ENCODE measurements at places on chromosomes 5 and 9.

DNA sequence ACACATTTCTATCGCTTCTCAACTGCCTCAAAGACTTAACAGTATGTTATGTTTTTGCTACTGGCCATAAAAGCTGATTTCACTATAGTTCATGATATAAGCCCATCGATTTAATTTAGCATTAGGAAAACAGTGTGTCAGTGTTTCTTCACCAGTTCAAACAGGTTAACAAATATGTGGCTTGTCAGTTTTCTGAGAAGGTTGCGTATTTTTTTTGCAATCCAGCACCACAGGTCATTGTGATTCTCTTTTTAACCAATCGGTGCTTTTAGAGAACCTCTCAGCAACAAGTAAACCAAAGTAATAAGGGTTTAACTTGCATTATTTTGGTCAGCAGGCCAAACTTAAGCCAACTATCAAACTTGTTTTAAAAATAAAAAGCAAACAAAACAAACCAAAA, 409.6 kb downstream of the NFIB start:
- DNase-seq = no peak

- no peak for DNase-seq
Measured at GRCh38 chr5:133941456-133942196, 26.8 kb downstream of the C5orf15 start.

GRCh38 chr5:16626696-16627264, 10.0 kb upstream of the RETREG1 start:
- DNase-seq = no peak

GRCh38 chr5:80541392-80541791, 28.7 kb downstream of the ANKRD34B start:
- no peak for DNase-seq

DNA sequence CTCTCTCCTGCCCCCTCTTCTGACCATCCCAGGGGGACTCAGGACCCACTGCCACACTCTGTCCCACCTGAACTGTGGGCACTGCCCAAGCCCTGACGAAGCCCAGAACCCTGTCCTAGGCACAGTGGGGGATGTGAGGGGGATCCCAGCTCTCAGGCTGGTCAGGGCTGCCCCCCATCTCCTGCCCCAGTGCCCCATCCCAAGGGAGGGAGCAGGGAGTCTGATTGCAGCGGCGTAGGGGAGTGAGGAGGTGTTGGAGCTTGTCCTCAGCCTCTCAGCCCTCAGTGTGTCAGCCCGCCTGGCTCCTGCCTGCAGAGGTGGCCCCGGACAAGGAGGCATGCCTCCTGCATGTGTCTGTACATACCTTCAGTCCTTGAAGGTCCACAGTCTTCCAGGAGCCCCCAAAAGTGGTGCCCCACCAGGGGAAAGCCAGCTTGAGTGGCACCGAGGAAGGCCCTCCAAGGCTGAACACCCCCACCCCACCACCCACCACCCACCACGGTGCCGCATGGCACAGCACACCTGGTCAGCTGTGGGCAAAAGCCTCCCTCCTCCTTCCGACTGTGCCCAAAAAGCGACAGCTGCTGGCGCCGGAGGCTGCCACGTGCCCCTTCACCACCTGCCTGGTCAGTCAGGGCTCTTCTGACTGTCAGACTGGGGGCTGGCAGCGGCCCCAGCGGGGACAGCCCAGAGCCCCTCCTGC, 930 bp downstream of the SARDH start:
- DNase-seq = no peak

- no peak for DNase-seq
Measured at GRCh38 chr5:14700478-14701436, 36.2 kb downstream of the OTULIN start.

- DNase-seq = no peak
Measured at GRCh38 chr9:35164711-35165110, 2.9 kb downstream of the UNC13B start.

DNA sequence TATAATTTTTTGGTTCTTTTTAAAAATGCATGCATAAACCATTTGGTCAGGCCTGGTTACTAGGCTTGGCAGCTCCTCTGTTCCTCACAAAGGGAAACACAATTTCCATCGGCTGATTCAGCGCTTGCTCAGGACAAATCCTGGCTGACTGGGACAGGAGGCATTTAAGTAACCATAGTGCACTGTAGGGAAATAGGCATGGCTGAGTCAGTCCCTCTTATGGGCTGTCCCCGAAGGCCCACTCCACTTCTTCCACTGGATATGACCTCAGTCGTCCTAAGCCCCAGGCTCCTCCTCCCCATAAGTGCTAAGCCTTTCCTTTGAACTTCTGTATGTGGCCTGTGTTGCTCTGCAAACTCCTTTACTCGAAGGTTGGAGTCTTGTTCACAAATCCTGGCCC, 71.2 kb upstream of the GLIS3 start:
- no peak for DNase-seq

DNA sequence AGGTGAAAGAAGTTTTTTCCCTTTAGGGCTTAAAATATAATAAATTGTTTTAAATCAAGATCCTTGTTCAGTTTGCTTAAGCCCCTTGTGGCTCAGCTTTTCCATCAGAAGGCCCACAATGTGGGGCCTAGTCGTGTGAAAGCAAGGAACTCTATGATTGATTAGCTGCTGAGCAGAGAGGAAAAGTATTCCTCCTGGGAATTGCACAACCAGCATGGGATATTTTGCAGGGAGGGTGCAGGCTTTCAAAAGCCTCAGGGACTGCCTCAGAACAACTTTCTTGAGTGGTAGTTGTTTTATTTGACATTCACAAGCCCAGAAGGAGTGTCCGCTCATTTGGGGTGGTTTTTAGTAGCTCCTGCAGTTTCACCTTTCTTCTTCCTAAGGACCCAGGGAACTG, 19.8 kb downstream of the TTC23L start:
- no peak for DNase-seq

- DNase-seq = no peak
Measured at GRCh38 chr5:149289301-149289700, 17.6 kb downstream of the AFAP1L1 start.

- DNase-seq = no peak
Measured at GRCh38 chr9:5617749-5618148, 11.2 kb upstream of the RIC1 start.

DNA sequence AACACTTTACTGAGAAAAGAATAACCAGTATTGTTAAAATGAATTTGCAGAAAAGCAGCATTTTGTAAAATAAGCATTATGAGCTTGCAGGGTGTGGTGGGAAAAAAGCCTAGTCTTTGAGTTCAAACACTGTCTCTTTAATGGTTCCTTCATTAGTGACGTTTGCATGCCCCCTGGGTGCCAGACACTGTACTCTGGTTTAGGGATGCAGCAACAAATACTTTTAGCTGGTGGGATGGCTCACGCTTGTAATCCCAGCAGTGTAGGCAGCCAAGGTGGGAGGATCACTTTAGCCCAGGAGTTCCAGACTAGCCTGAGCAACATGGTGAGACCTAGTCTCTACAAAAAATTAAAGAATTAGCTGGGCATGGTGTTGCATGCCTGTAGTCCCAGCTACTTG, 62.3 kb downstream of the MAST4 start:
- no peak for DNase-seq

- DNase-seq = no peak
Measured at GRCh38 chr5:135826994-135827671, 7.3 kb upstream of the SLC25A48 start.

DNA sequence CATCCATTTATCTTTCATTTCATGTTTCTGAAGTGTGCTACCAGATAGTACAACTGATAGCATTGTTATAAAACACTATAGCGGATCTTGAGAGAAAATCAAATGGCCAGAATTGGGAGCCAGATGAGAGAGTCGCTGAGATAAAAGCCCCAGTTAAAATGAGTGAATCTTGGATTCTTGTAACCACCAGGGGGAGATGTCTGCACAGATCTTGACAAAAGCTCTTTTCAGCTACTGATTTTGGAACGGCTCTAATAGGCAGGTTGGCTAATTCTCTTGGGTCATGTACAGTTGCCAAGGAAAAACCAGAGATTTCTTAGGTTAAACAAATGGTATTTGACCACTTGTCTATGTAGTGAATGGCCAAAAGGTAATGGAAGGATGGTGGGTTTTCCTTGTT, 21.7 kb downstream of the F2RL2 start:
- DNase-seq = peak; percentile 83

GRCh38 chr5:50445296-50445949, 4.3 kb upstream of the EMB start:
- no peak for DNase-seq

- DNase-seq = no peak
Measured at GRCh38 chr5:178784391-178784790, 53.9 kb upstream of the ZNF354A start.

DNA sequence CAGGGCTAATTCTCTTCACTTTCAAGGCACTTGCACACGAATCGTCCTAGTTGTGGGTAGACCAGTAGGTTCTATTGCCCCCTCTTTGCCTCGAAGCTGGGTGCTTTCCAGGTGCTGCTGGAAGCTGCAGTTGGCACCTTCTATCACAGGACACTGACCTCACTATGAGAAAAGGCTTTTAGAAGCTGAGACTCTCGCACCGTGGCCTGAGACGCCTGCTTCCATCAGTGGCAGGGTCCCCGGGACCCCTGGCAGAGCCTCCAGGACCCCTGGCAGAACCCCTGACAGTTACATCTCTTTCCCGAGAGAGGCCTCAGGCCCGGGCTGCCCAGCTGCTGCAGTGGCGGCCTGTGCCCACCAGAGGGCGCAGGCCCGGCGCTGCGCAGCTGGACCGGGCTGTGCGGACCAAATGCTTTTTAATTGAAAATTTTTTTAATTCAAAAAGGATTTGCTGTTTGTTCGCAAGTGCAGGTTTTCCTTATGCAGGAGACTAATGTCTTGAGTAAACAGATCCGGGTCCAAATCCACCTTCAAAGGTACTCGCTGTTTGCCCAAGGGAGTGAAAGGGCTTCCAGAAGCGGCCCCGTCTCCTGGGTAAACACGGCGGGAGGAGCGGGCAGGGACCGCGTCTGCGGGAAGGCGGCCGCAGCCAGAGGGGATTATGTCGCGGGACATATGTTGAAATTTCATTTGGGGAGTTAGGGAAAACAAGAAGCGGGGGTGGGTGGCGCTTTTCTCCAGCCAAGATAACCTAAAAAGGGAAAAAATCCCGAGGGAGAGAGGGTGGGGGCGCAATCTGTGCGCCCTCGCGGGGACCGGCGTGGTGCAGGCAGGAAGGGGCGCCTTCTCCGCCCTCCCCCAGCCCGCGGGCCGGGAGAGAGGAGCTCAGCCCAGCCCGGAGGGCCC, 114.5 kb upstream of the LMX1B start:
- peak; percentile 50 for DNase-seq

DNA sequence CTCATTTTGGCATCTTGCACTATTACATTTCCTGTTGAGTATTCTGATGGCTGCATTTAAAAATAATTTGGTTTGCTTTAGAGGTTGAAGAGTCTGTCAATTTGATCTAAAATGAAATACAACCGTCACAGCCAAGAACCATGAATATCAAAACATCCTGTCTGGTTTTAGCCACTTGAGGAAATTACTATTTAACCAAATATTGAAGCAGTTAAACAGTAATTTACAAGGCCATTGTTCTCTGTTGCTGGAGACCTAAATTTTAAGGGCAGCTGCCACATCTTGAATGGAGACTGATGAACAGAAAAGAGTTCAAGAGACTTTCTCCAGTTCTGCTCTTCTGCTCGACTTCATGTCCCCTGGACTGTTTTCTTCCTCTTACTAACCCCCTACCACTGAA, 549.4 kb downstream of the LRRC70 start:
- no peak for DNase-seq

DNA sequence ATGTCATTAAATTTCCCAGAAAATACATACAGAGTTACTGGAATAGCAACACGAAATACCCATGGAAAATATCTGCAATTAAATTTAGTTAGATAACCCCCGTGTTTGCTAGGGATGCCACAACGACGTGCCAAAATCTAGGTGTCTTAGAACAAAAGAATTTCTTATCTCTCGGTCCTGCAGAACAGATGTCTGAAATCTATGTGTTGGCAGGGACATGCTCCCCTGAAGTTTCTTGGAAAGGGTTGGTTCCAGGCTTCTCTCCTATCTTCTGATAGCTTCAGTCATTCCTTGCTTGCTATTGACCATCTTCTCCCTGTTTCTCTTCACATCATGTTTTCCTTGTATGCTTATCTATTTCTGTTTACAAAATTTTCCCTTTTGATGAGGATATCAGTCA, 1067.0 kb downstream of the CDH18 start:
- DNase-seq = no peak

DNA sequence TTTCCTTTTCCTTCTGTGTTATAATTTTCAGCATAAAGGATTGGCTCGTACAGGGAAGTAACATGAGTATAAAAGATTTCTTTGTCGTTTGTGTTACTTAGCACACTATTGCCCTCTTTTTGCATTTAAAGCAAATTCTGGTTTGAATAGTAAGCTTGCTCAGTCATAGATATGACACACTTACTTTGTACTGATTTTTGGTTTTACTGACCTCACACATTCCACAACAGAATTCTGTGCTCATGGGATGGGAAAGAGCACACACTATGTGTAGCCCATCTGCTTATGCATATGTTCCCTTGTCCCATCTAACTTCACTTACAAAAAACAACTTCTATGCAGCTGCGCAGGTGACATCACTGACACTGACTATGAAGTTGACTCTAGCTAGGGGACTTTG, 111.9 kb upstream of the MTAP start:
- DNase-seq = no peak

GRCh38 chr9:76646249-76646648, 118.0 kb upstream of the PCA3 start:
- DNase-seq = peak; percentile 7

DNA sequence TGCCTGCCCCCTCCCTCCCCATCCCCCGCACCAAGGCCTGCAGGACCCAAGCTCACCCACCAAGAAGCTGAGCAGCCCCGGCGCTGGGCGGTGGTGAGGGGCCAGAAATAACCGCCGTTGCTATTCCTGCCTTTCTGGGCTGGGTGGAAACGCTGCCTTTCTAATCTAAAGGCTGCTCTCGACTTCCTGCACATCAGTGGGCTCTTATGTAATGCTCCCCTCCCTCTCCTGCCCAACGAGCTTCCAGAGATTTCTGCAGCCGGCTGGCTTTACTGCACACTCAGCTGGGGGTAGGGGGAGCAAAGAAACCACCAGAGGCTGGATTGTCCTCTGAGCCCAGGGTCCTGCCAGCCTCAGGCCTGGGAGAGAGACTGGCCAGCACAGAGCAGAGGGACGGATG, 6.9 kb upstream of the EGR1 start:
- DNase-seq = no peak

DNA sequence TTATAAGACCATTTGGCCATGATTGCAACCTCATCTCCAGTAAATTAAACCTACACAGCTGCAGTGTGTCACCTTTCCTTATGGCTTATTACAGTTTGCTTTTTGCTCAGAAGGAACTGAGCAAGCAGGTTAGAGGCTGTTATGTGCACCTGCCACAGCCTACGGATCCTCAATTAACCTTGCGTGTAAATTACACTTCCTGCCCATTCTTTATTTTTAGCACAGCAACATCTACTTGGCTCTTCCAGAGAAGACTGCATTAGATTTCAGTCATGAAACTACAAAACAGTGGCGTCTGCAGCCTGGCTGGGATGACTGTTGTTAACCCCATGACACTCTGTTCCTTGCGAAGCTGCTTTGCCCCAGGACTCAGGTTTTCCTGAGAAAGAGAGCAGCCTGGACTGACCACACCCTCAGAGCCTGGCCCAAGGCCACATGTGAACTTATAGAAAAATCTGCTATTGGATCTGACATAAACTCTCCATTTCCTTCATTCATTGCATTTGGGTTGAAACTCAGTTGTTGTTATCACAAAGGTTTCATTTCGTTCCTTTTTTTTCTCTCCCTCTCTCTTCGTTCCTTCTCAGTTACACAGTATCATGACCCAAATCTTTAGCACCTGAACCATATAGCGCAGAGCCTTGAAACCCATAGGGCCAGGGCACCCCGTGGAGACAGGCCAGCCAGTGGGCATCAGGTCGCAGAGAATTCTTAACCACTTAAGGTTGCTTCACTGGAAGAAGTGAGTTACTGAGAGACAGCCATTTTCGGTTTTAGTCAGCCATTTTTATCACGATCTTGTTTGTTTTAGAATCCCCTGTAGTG, 138.6 kb downstream of the PALM2AKAP2 start:
- no peak for DNase-seq

Data from HT-29 (cell line).